ENCODE measurements at places on chromosomes 16 and 17.

GRCh38 chr17:48628649-48629410, 2.7 kb upstream of the HOXB9 start:
- H3K4me3 ChIP-seq: no peak overlapping the region
- H3K36me3 ChIP-seq: no peaks in the 10 kb centered on the region
- H3K27ac ChIP-seq: no peak overlapping the region
- peaks cover 100% of the 10 kb centered on the region for H3K27me3 ChIP-seq

DNA sequence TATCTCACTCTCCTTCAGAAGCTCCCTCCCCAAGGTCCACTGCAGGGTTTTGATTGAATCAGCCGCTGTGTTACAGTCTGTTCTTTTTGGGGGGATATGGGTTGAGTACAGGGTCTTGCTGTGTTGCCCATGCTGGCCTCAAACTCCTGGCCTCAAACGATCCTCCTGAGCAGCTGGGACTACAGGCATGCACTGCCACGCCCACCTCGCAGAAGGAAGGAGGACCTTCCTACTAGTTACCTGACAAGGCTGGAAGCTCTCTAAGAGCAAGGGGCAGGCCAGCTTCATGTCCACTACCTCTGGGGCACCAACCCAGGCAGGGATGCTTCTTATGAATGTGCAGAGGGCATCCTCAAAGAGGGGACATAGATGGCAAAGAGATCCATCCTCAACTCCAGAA, 1.9 kb upstream of the MMP28 start:
- no peak overlapping the region for H3K27ac ChIP-seq
- H3K4me1 ChIP-seq: peaks cover 17% of the 10 kb centered on the region
- peaks cover 36% of the 10 kb centered on the region for H3K27me3 ChIP-seq
- H3K4me3 ChIP-seq: no peak overlapping the region

- H3K36me3 ChIP-seq: peaks cover 2% of the 10 kb centered on the region
- H3K27ac ChIP-seq: no peak overlapping the region
- H3K27me3 ChIP-seq: no peaks in the 10 kb centered on the region
- DNase-seq: no peak
- H3K4me1 ChIP-seq: peaks cover 6% of the 10 kb centered on the region
- no peak overlapping the region for H3K4me3 ChIP-seq
These were observed 29.7 kb upstream of the MRPS23 start for GRCh38 chr17:57879437-57880085.

DNA sequence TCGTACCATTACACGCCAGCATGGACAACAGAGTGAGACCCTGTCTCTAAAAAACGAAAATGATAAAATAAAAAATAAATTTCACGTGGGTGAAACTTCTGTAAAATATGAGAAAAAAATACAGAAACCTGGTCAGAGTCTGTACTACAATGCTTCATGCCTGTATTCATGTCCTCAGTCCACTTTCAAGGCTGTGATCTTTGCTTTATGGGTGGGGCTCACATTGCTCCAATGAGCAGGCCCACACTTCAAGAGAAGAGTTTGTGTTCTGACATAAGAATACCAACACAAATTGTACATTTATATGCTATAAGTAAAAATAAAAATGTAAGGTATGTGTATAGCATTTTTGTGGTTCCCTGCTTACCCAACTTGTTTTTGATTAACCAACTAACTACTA, 32.2 kb upstream of the ABCA3 start:
- no peaks in the 10 kb centered on the region for H3K4me1 ChIP-seq
- no peak for DNase-seq
- no peaks in the 10 kb centered on the region for H3K36me3 ChIP-seq
- H3K27me3 ChIP-seq: no peaks in the 10 kb centered on the region
- no peak overlapping the region for H3K4me3 ChIP-seq
- H3K27ac ChIP-seq: no peak overlapping the region

DNA sequence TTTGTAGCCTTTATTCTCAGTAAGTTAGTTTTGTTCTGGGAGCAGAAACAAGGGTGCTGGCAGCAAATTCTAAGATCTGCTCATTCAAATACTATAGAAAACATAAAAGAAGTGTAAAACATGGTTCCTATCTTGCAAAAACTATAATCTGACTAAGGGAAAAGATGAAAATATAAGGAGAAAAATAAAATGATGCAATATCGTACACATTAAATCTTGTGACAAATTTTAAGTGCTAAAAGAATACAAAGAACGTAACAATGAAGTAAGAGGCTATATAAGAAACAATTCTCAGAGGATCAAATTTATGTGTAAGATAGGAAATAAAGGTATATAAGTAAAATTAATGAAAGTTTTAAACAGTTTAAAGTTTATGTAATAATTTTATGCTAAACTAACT, 224.6 kb downstream of the CEP112 start:
- no peak overlapping the region for H3K27ac ChIP-seq
- H3K36me3 ChIP-seq: no peaks in the 10 kb centered on the region
- H3K4me3 ChIP-seq: no peak overlapping the region
- no peaks in the 10 kb centered on the region for H3K4me1 ChIP-seq
- no peak for DNase-seq

GRCh38 chr16:10966129-10966528, 21.8 kb downstream of the CLEC16A start:
- DNase-seq: no peak
- H3K4me1 ChIP-seq: peaks cover 55% of the 10 kb centered on the region
- H3K27me3 ChIP-seq: no peaks in the 10 kb centered on the region

DNA sequence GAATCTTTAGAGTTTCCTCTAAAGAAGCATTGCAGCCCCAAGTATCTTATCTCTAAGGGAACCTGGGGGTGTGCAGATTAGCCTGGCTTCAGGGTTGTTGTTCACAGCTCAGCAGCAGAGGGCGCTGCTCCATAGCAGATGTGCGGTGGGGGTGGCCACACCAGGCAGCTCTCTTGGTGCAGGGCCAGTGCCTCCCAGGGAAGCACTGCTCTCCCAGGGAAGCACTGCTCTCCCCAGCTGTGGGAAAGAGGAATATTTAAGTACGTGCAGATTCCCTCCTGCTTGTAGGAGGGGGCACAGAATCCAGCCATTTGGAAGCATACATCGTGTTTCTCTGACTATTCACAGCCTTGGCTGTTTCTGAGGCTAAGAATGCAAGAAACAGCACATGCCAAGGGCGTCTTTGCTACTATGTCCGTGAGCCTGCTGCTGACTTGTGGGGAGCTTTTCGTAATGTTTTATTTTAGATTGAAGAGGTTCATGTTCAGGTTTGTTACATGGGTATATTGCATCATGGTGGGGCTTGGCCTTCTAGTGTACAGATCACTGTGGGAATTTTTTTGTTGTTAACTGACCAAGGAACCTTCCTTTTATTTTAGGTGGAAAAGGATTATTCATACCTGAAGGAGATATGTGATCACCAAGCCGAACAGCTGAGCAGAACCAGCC, 217.8 kb downstream of the SPECC1 start:
- H3K36me3 ChIP-seq: peaks cover 39% of the 10 kb centered on the region
- H3K4me1 ChIP-seq: no peaks in the 10 kb centered on the region
- no peak overlapping the region for H3K27ac ChIP-seq
- DNase-seq: peak; percentile 89
- H3K4me3 ChIP-seq: no peak overlapping the region
- no peaks in the 10 kb centered on the region for H3K27me3 ChIP-seq

- no peak overlapping the region for H3K4me3 ChIP-seq
- H3K27me3 ChIP-seq: no peaks in the 10 kb centered on the region
- DNase-seq: no peak
- H3K36me3 ChIP-seq: peaks cover 40% of the 10 kb centered on the region
- H3K27ac ChIP-seq: peak overlapping the region; percentile 51
- H3K4me1 ChIP-seq: no peaks in the 10 kb centered on the region
These were observed 71.5 kb downstream of the WWP2 start for GRCh38 chr16:69833357-69834282.

DNA sequence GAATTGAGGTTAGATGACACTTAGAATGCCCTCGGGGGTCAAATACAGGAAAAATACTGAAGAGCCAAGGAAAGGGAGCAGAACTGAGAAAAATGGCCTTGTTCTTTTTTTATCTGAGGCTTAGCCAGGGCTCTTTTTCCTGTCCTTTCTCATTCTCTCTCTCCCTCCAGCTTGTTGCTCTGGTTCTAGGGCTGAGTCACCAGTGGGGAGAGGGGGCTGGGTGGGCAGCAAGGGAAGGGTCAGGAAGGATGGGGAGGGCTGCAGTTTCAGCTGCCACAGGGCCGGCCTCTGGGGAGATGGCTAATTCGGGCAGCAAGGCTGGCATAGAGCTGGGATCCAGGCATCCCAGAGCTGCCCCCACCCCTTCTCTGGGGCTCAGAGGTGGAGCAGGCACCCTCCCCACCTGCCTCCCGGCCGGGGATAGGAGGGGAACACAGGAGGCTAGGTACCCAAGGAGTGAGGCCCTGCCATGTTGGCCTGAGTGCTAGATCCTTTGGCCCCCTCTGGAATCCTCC, 3.9 kb downstream of the ITGA3 start:
- no peak overlapping the region for H3K4me3 ChIP-seq
- H3K27ac ChIP-seq: peak overlapping the region; percentile 34
- peaks cover 98% of the 10 kb centered on the region for H3K4me1 ChIP-seq

GRCh38 chr17:34248511-34249024, 6.5 kb upstream of the CCL2 start:
- DNase-seq: no peak
- no peaks in the 10 kb centered on the region for H3K36me3 ChIP-seq
- no peak overlapping the region for H3K4me3 ChIP-seq
- H3K27me3 ChIP-seq: no peaks in the 10 kb centered on the region
- no peak overlapping the region for H3K27ac ChIP-seq

- no peak for DNase-seq
- no peak overlapping the region for H3K4me3 ChIP-seq
- H3K27me3 ChIP-seq: no peaks in the 10 kb centered on the region
These were observed 145.6 kb upstream of the TBX2 start for GRCh38 chr17:61253937-61254574.

- no peak for DNase-seq
- no peak overlapping the region for H3K27ac ChIP-seq
- peaks cover 10% of the 10 kb centered on the region for H3K4me1 ChIP-seq
- H3K36me3 ChIP-seq: no peaks in the 10 kb centered on the region
- no peak overlapping the region for H3K4me3 ChIP-seq
- no peaks in the 10 kb centered on the region for H3K27me3 ChIP-seq
These were observed 50.6 kb downstream of the SPECC1 start for GRCh38 chr17:20059728-20060188.

DNA sequence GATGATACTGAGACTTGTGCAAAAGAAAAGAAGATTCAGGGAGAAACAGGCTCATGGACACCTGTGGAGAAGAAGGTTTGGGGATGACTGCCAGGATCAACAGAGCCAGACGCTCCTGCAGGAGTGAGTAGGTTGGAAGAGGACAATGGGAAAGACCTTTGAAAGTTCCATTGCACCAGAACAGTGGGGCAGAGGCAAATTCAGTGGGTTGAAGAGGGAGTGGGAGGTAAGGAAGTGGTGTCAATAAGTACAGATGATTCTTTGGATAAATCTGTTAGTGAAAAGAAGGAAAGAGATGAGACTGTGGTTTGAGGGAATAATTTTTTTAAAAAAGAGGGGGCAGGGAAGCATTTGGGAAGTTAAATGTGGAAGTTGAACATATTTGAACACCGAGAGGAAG, 212.8 kb downstream of the SOX9 start:
- H3K4me3 ChIP-seq: no peak overlapping the region
- H3K27me3 ChIP-seq: peaks cover 51% of the 10 kb centered on the region
- no peaks in the 10 kb centered on the region for H3K36me3 ChIP-seq

GRCh38 chr16:77133706-77134105, 57.3 kb upstream of the MON1B start:
- no peak overlapping the region for H3K27ac ChIP-seq
- DNase-seq: no peak
- H3K4me1 ChIP-seq: no peaks in the 10 kb centered on the region
- H3K27me3 ChIP-seq: no peaks in the 10 kb centered on the region
- H3K36me3 ChIP-seq: no peaks in the 10 kb centered on the region
- H3K4me3 ChIP-seq: no peak overlapping the region

DNA sequence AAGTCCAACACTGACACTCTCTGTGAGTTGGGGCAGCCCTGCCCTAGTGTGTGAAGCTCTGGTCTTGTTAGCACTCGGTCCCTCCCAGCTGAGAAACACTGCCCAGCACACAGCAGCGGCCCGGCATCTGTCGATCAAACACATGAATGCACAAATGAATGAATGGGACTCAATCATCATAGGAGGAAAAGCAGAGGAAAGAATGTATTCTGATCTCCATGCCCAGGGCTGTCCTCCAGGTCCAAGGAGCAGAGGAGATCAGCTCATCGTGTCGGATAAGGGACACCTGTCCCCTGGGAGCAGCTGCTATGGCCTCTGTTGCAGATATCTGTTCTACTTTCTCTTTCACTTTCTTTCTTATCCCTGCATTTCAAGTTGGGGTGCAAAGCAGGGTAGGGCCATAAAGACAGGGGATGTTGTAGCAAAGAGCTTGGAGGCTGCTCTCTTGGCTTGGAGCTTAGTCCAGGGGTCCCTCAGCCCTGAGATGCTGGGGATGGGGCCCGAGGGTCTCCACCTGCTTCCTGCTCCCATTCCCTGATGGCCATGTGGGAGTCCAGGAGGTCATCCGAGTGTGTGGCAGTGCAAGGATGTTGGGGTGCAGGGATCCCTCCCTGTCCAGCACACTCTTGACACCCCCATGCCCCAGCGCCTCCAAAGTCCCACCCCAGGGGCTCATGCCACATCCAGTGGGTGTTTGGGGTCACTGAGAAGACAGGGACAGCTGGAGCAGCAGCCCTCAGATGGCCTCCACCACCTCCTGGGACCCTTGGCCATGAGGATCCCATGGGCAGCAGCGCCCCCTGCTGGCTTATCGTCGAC, 88.2 kb downstream of the IRF8 start:
- H3K4me1 ChIP-seq: peaks cover 89% of the 10 kb centered on the region
- H3K36me3 ChIP-seq: no peaks in the 10 kb centered on the region
- H3K27me3 ChIP-seq: peaks cover 9% of the 10 kb centered on the region
- peak; percentile 73 for DNase-seq
- peak overlapping the region; percentile 14 for H3K27ac ChIP-seq
- no peak overlapping the region for H3K4me3 ChIP-seq

GRCh38 chr16:27515874-27516353, 33.8 kb downstream of the GTF3C1 start:
- no peak overlapping the region for H3K4me3 ChIP-seq
- peaks cover 39% of the 10 kb centered on the region for H3K36me3 ChIP-seq
- H3K4me1 ChIP-seq: no peaks in the 10 kb centered on the region
- no peak overlapping the region for H3K27ac ChIP-seq

GRCh38 chr17:80917716-80918560, 73.7 kb upstream of the CHMP6 start:
- DNase-seq: peak; percentile 59
- H3K4me3 ChIP-seq: no peak overlapping the region

Data from spleen (tissue), 13 donors.